Prostate gland (tissue), 2 donors: ENCODE measurements at places on chromosomes 2 and 18. TPM values are rescaled to one million over a fixed set of nuclear protein-coding genes. Genes with fewer than 3 reads are reported as not detected.

DNA sequence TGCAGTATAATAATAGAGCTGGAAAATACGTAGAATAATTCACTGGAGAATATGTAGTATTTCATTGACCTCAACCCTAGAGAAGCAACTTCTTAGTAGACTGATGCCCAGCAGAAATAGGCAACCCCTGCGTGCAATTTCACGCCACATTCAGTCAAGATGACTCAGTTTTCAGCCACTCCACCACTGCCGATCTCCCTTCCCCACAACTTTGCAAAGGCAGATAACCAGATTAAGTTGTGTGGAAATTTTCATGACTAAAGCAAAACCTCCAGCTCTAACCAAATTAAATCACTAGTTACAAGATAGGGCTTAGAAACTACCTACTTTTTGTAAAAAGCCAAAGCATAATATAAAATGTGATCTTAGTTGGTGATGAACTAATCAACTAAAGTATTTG, 63.3 kb upstream of the STK17B start:
- no peak for DNase-seq

- DNase-seq = no peak
Observed at GRCh38 chr2:216235462-216235861, 126.3 kb downstream of the XRCC5 start.

DNA sequence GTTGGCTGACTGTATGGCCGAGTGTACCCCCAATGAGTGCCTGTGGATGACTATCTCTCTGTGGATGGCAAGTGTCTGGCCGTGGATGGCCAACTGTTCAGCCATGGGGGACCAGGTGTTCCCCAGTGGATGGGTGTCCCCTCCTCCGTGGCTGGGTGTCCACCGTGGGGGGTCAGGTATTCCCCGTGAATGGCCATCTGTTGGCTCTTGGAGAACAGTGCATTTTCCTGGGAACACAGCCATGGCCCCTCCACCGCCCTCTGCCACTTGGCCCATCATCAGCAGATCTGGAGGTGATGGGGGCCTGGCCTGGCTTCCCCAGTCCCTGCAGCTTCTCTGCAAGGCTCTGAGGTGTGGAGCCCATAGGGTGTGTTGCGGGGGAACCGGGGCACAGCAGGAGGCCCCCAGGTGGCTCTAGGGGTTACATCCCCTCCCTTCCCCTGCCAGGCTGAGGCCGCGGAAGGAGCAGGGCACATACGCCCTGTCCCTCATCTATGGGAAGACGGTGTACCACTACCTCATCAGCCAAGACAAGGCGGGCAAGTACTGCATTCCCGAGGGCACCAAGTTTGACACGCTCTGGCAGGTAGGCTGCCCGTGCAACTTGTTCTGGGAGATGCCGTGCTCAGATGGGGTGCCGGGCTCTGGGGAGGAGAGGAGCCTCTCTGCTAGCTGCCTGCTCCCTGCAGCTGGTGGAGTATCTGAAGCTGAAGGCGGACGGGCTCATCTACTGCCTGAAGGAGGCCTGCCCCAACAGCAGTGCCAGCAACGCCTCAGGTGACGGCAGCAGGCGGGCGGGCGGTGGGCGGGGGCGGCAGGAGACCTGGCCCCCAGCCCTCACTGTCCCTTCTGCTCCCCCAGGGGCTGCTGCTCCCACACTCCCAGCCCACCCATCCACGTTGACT, 19.3 kb downstream of the ZAP70 start:
- no peak for DNase-seq

DNA sequence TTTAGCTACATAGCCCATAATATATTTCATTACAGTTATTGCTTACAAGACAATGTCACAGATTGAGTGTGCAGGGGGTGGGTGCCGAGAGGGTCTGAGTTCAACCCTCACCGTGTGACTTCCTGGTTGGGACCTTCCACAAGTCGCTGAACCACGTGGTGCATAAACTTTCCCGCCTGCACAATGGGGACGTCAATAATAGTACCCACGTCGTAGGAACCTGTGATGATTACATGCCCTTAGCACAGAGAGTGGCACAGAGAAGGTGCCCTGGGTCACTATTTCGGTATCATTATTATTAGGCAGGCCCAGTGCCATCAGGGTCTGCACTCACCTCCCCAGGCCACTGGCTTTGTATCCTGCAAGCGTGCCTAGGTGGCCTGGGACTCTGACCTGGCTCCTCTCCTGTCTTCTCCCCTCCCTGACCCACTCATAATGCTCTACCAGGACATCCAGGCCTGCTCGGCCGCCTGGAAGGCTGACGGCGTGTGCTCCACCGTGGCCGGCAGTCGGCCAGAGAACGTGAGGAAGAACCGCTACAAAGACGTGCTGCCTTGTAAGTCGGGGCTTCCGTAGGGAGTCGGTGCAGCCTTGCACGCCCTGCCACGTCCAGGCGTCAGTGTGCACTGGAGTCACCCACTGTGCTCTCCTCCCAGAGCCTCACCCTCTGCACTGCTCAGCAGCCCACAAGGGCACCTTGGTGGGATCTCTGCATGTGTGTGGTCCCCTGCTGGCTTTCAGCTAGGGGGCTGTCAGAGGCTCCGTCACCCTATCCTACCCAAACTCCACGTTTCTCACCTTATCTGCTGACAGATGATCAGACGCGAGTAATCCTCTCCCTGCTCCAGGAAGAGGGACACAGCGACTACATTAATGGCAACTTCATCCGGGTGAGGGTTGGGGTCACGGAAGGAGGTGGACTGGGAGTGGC, 2.8 kb downstream of the PTPN18 start:
- no peak for DNase-seq

GRCh38 chr2:191675807-191676721, 1.9 kb upstream of the NABP1 start:
- DNase-seq = no peak

GRCh38 chr2:43186679-43187374, 39.6 kb downstream of the ZFP36L2 start:
- DNase-seq = no peak

DNA sequence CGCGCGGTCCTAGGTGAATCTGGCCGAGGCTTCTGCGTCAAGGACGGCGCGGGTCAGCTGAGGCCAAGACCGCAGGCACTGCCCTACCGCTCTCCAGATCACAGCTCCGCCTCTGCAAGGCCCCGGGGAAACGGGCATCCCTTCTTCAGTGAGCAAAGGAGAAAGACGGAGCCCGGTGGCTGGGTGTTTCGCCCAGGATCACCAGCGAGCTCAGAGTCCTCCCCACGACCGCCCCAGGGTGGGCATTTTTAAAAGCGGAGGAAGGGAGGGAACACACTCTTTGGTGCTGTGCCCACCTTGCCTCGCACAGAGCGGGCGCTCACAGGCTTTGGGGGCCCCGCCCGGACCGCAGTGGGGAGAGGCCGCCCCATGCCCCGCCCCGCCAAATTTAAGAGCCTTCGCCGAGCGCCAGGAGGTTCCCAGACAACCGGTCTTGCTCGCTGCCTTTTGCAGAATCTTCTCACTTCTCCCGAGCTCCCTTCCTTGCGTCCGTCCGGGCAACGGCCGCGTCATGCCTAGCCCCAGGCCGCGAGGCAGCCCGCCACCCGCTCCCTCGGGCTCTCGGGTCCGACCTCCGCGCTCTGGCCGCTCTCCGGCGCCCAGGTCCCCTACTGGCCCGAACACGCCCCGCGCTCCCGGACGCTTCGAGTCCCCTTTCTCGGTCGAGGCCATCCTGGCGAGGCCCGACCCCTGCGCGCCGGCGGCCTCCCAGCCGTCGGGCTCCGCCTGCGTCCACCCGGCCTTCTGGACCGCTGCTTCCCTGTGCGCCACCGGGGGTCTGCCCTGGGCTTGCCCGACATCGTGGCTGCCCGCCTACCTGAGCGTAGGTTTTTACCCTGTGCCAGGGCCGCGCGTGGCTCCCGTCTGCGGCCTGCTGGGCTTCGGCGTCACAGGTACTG, at the start of gene NOTO:
Gene NOTO (plus strand): TSS at position 419 of the 899 bp plus-strand sequence. CDS start 93 bp downstream, at position 512.
- no peak for DNase-seq

- no peak for DNase-seq
Observed at GRCh38 chr2:239322416-239323086, 78.3 kb downstream of the HDAC4 start.

GRCh38 chr2:3430172-3430571, 50.7 kb downstream of the TRAPPC12 start:
- no peak for DNase-seq

GRCh38 chr2:36333350-36334012, 22.1 kb upstream of the CRIM1 start:
- DNase-seq = no peak

DNA sequence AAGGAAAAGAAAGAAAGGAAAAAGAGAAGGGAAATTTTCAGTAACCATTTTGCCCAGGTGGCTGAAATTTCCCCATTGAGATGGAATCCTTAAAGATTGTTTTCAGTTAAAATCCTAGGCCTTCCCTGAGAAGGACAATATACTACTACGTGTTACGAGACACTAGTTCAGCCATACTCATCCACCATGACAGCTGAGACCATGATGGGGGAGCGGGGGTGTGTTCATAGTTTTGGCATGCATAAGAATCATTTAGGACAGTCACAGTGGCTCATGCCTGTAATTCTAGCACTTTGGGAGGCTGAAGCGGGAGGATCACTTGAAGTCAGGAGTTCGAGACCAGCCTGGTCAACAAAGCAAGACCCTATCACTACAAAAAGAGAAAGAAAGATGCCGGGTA, 28.0 kb downstream of the PLA2R1 start:
- no peak for DNase-seq

GRCh38 chr2:36770542-36771287, 74.2 kb downstream of the VIT start:
- DNase-seq = no peak

GRCh38 chr2:195319112-195319460, 337.9 kb upstream of the SLC39A10 start:
- no peak for DNase-seq

- DNase-seq = no peak
Observed at GRCh38 chr2:100518801-100519200, 44.0 kb upstream of the PDCL3 start.

- DNase-seq = no peak
Observed at GRCh38 chr2:65664931-65665330, 232.5 kb upstream of the SPRED2 start.

DNA sequence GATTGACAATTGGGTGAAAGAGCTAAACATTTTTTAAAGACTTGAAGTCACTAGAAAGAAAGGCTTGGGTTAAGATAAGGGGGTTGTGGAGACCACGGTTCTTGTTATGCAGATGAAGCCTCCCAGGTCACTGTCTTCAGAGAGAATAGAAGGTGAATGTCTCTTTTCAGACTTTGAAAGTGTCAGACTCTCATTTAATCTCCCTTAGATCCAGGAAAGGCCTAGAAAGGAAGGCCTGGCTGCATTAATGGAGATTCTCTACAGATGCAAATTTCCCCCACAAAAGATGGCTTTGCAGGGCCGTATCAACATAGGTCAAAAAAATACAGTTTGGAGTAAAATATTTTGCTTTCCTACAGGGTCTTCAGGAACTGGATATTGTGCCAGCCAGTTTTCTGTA, 193.9 kb downstream of the RTP5 start:
- no peak for DNase-seq

- no peak for DNase-seq
Observed at GRCh38 chr2:11827547-11827946, 81.1 kb downstream of the LPIN1 start.

GRCh38 chr18:38312532-38312931, 746.9 kb upstream of the CELF4 start:
- DNase-seq = no peak

GRCh38 chr18:29171892-29172755, 995.2 kb upstream of the CDH2 start:
- DNase-seq = no peak

The TMEM200C gene
- 0.50 TPM for total RNA-seq

The RAD51AP2 gene
- not detected for total RNA-seq

The STARD6 gene
- not detected for total RNA-seq

The LTBP1 gene
- 25.9 TPM for total RNA-seq

The CSRNP3 gene
- total RNA-seq = 3.3 TPM

The EMILIN1 gene
- total RNA-seq = 39.8 TPM

The SLC9A4 gene
- total RNA-seq = not detected

The GALR1 gene
- total RNA-seq = 0.14 TPM

The COLEC12 gene
- 11.1 TPM for total RNA-seq

The LYG2 gene
- not detected for total RNA-seq

The POMC gene
- total RNA-seq = 2.6 TPM

The ALPI gene
- total RNA-seq = not detected

The ARHGAP15 gene
- total RNA-seq = 0.41 TPM

The MTLN gene
- 102 TPM for total RNA-seq
